ENCODE measurements at places on chromosomes 16 and 17. TPM values are rescaled to one million over a fixed set of nuclear protein-coding genes. Genes with fewer than 3 reads are reported as not detected.

The GPR142 gene
- total RNA-seq, result not detected

The CCL1 gene
- total RNA-seq, result 3.6 TPM

The ADORA2B gene
- total RNA-seq, result 1.2 TPM

The PDILT gene
- not detected for total RNA-seq

DNA sequence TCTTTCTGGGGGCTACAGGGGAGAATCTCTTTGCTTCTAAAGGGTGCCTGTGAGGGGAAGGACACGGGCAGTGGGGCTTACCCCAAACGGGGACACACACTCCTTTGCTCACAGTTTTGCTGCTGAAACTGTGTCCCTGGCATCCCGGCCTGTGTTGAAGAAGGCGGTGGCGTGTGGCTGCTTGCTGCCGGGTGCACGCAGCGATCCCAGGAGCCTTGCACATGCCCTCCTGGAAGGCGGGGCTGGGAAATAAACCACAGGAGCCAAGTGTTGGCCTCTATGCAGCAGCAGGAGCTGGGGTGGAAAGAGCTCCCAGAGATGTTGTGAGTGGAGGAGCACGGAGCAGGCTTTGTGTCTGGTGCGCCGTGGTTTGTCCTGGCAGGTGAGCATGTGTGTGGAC lies 131.0 kb upstream of the CIBAR2 start:
- no peak for DNase-seq

DNA sequence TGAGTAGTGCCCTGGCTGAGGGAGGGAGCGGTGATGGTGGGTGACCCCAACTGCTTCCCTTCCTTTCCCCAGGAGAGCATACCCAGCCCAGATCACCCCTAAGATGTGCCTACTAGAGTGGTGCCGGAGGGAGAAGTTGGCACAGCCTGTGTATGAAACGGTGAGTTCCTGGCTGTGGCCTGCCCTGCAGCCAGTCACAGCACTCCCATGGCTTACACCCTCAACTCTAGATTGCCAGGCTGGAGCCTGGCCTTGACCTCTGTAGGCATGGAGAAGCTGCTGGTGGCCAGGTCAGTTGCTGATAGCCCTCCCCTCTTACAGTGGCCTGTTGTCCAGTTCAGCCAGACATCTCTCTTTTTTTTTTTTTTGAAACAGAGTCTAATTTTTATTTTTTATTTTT lies 8.6 kb upstream of the NFATC3 start:
- DNase-seq, result no peak

DNA sequence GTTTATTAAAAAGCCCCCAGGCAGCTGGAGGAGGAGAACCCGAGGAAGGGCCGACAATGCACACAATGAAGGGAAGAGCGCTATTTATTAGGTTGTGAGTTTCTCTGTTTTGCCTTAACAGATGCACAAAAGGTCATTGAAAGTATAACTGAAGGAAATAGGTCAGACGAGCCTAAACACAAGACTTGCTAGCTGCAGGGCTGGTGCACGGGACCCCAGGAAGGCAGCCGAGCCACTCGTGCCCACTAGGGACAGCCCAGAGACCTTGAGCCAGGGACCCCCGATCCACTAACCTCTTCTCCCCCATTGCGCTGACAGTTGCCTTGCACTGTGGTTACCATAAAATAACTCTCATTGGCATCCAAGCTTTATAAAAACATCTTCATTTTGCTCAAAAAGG lies 11.3 kb downstream of the LITAFD start:
- DNase-seq, result no peak

DNA sequence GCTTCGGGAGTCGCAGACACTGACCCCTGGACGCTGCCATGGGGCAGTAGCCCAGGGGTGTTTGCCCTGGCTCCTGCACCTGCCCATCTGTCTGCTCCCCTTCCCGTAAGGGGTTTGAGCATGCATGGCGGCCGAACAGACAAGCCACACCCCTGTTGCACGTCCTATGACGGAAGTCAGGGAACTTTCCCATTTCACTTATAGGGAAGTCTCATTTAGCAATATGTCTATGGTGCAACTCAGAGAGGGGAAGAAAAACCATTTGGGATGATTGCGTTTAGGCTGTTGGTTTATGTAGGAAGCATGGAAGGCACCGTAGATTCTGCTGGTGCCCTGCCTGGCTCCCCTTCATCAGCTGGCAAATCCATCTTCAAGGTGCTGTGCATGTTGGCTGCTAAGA lies 112.5 kb downstream of the HAPSTR1 start:
- DNase-seq, result no peak

DNA sequence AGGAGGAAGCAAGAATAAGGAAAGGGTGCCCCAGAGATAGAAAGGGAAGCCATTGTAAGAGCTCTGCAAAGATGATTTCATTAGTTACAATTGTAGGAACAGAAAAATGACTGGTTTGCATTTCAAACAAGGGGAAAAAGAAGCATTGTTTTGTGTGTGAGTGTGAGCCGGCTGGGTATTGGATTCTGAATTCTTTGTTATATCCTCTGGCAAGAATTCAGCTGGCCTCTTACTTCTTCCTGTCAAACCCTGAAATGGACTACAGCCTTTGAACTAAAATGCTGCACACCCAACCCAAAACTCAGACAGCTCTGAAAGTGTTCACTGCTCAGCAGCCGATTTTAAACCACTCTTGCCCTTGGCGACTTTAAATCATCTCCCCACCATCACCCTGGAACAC lies 461.3 kb downstream of the PMP22 start:
- DNase-seq, result no peak

- no peak for DNase-seq
These were observed 69.0 kb downstream of the HS3ST2 start for GRCh38 chr16:22882981-22883380.

DNA sequence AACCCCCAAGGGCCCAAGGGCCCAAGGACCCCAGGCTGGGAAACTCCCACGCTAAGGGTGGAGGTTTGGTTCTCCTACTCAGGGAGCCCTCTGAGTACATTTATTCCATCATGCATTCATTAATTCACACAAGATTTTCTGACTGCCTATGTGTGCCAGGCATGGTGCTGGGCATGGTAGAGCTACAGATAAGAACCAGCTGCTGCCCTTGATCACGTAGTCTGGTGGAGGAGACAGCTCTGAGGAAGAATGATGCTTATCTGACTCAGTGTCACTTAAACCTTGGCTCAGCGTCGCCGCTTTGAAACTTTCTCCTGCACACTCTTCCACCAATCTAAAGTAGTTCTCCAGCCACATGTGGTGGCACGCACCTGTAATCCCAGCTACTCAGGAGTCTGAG lies 3.6 kb upstream of the ARL4D start:
- no peak for DNase-seq

GRCh38 chr17:17175917-17176316 lies 30.2 kb downstream of the PLD6 start:
- DNase-seq, result no peak

- no peak for DNase-seq
These were observed 29.1 kb downstream of the POLR3E start for GRCh38 chr16:22326369-22326652.

DNA sequence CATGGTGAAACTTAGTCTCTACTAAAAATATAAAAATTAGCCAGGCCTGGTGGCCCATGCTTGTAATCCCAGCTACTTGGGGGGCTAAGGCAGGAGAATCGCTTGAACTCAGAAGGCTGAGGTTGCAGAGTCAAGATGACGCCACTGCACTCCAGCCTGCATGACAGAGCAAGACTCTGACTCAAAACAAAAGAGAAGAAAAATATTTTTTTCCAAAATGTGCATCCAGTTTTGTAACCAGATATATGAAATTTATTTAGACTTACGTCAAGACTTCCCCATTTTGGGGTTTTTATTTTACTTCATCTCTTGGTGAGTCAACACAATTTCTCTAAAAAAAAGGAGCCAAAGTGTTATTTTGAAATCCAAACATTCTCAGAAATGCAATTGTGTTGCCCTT lies 5.5 kb upstream of the TM4SF5 start:
- no peak for DNase-seq

DNA sequence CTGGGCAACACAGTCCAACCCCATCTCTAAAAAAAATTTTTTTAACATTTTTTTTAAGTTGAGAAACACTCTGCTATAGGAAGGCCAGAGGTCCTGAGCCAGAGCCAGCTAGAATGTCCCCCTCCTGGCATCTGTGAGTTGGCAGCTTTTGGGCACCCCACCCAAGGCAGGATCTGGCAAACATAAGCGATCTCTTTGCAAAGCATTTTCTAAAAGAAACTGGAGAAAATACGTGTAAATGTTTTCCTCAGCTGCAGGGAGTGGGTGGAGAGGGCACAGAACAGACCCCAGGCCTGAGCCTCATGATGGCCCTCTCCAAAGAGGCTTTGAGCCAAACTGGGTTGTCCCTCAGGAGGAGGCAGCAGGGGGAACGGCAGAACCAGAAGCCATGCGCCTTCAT lies 11.7 kb downstream of the CAVIN1 start:
- DNase-seq, result no peak

Data from activated T-cell treated with anti-CD3 and anti-CD28 coated beads, Interleukin-2, amount 50 U/mL, for 4 hours (primary cell).